Posterior cingulate gyrus (tissue), 11 donors: ENCODE measurements at places on chromosomes 7 and 10.

GRCh38 chr7:98755138-98755898 is 114.5 kb downstream of the TMEM130 start:
- DNase-seq: no peak

DNA sequence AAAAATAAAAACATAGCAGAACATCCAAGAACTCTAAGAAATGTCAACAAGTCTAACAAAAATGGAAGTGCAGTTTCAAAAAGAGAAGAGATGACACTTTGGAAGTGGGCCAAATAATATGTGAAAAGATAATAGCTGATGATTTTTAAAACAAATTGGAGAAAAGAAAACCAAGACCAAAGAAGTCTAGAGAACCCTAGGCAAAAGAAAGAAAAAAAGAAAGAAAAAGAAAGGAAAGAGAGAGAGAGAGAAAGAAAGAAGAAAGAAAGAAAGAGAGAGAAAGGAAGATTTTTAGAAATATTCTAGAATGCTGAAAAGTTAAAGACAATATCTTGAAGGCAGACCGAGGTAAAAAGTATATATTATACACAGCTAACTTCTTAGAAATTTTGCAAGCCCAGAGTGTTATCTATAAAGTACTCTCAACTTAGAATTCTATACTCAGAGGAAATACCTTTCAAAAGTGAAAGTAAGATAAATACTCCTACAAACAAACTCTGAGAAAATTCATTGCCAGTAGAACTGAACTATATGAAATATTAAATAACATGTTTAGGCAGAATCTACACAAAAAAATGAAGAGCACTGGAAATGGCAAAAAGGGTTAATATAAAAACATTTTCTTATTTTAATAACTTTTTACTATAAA is 138.7 kb upstream of the SMIM30 start:
- no peak for DNase-seq

- peak; percentile 77 for DNase-seq
These were observed 21.6 kb downstream of the TMEM72 start for GRCh38 chr10:44932517-44933450.

- peak; percentile 64 for DNase-seq
These were observed 33.8 kb upstream of the ZFAND2A start for GRCh38 chr7:1193593-1194424.

GRCh38 chr7:28871631-28872030 is 86.5 kb downstream of the TRIL start:
- no peak for DNase-seq

DNA sequence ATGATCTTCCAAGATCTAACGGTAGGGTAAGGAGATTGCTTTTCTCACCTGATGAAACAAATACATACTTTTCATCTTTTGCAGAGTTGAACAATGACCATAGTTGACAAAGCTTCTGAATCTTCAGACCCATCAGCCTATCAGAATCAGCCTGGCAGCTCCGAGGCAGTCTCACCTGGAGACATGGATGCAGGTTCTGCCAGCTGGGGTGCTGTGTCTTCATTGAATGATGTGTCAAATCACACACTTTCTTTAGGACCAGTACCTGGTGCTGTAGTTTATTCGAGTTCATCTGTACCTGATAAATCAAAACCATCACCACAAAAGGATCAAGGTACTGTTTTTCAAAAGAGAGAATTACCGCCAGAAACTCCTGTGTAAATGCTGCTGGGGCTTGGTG is 79.9 kb downstream of the ANKRD61 start:
- no peak for DNase-seq

- DNase-seq: no peak
These were observed 339.1 kb downstream of the RPS24 start for GRCh38 chr10:78372806-78373205.

DNA sequence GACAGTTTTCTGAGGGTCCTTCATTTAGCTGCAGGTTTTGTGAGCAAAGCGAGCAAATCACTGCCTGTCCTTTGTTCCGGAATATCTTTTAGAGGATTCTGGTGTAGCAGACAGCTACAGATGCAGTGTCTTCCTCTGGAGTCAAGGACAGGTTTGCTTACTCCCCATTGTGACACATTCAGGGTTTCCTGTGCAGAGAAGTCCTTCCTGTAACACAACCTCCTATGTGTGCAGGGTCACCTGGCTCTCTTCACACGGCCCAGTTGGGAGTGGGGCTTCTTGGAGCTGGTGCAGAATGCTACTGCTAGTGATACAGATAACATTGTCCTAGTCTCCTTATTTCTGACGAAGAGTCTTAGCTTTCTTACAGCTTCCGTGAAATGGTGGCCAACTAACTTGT is 47.9 kb downstream of the RBM33 start:
- DNase-seq: no peak

GRCh38 chr7:140873434-140873833 is 51.3 kb downstream of the BRAF start:
- DNase-seq: no peak

DNA sequence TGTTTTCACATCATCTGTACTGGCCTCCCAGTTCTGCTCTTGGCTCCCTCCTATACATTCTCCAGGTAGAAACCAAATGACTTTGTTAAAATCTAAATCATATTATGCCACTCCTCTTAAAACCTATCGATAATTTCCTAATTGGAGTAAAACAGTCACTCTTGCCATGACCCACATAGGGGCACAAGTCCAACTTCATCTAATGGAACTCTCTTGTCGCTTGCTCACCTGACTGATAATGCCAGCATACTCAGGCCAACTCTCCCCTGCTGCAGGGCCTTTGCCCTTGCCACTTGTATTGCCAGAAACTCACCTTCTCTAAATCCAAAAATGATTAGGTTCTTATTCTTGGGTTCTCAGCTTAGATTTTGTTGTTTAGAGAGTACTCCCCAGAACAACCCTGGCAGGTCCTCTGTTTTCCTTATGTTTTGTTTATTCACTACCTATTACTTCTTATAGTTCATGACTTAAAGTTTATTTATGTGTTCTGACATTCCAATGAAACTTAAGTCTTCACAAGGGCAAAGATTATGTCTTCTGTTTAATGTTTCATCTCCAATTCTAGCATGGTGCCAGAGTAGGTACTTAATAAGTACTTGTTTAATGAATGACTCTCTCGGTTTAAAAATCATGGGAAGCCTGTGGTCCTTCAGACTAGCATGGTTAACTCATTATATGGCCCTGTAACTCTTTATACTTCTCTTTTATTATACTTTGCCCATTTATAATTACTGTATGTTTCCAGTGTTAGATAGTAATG is 345.9 kb upstream of the SMIM30 start:
- DNase-seq: no peak

GRCh38 chr10:3882855-3883254 is 97.8 kb upstream of the KLF6 start:
- no peak for DNase-seq
